ENCODE measurements at places on chromosomes 7 and 10. TPM values are rescaled to one million over a fixed set of nuclear protein-coding genes. Genes with fewer than 3 reads are reported as not detected.

DNA sequence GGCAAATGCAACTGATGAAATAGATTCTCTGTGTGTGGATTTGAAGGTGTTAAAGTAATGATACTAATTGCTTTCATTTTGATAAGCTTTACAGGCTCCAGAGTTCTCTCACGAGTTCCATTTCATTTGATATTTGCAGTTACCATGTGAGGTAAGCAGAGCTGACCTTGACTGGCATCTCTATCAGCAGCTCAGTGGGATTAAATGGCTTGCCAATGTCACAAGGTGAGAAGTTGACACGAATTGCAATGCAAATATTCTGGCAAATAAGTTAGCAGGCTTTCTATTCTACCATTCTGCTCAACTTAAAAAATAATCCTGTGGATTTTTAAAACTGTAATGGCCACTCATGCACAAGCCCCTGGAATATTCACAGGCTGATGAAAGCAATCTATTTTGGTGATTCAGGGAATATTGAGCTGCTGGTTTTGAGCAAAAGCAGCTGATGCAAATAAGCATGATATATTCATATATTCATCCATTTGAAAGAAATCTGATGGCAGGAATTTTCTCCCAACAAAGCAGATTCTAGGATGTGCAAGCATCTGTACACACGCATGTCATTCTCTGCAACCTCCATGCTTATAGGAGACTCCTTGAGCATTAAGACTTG, 64.5 kb upstream of the ANKRD1 start:
- DNase-seq: no peak

GRCh38 chr7:43645699-43646226, 62.9 kb downstream of the STK17A start:
- no peak for DNase-seq

The TCF7L2 gene
- 18.1 TPM for total RNA-seq

GRCh38 chr7:154409703-154410311, 357.6 kb downstream of the DPP6 start:
- DNase-seq: no peak

DNA sequence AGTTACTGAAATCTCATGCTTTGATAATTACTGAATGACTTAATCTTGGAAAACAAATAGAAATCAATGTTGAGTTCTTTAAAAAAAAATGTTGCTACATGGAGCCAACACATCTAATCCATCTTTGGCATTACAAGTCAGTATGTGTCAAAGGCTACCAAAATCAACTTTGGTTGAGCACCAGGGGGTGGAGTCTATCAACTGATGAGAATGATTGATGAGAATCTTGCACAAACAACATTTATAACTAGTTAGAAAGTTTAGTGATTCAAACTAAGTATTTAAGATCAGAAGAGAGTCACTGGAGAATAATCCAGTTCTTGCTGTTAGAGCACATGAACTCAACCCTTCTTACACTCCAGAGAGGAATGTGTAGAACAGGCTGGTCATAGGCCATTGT, 70.5 kb upstream of the LRRC17 start:
- DNase-seq: no peak

- no peak for DNase-seq
Measured at GRCh38 chr7:130921391-130922180, 187.6 kb upstream of the KLF14 start.

DNA sequence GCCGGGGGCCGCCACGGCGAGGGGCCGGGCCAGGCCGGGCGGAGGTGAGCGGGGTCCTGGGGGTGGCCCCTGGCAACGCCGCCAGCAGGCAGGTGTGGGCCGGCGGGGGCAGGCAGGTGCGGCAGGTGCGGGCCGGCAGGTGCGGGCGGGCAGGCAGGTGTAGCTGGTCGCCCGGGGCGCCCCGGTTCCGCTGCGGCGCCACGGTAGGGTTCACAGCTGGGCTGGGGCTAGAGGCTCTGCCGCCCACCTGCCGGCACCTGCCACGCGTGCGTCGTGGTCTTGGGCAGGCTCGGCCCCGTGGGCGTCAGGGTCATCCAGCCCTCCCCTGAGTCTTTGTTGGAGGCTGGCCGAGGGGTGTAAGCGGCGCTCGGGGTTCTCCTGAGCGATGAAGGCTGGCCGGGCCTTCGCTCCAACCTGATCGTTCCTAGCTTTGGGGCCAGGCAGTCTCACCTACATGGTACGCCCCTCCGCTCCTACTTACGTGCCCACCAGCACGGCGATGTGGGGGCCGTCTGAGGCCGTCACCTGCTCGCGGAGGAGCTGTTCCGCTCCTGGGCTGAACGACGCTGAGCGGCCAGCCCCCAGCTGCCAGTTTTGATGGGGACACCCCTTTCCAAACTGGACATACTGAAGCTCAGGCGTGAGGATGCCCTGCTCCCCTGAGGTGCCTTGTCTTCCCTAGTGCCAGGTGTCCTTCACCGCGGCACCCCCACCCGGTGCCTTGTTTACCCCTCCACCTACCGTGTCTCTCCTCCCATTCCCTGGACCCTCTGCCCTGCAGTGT, 493 bp downstream of the ZMIZ2 start:
- DNase-seq: no peak

DNA sequence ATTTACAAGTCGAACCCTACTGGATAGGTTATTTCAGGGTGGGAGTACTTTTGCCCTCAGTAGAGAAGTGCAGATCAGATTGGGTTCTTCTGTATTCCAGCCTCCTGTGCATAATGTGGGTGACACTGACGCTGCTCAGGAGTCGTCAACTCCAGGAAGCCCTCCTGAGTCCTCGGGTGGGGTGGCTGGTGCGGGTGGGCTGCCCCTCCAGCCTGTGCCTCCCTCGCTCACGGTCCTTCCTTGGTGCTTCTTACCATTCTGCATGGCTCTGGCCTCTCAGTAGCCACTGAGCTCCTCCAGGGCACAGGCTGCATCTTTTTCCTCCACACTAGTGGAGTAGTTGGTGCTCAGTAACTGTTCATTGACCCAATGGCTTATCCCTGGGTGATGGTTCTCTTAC, 4.3 kb downstream of the CDH23 start:
- DNase-seq: no peak

The GATA3 gene
- not detected for total RNA-seq

DNA sequence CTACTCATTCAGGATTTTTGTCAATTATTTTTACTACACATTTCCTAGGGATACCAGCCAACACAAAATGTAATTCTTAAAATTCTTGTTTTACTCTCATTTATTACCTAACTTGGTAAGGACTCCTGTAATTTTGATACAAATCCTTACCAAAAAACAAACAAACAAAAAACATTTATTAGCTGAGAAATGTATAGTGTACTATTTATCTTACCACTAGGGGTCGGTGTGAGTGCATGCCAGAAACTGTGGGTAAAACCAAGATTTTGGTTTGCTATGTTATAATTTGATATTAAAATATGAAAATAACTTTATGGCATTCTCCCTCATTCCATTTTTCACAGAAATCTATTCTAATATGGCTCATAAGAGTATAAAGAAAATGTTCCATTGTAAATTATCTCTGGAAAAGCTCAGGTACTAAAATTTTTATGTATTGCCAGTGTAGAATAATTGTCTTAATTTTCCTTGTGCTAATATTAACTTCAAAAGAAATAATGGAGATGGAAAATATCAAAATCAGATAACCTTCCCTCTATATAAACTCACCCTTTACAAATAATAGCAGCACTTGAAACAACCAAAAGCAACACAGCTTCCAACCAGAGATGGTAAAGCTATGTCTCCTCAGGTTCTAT, 290.8 kb upstream of the PCDH15 start:
- DNase-seq: no peak

DNA sequence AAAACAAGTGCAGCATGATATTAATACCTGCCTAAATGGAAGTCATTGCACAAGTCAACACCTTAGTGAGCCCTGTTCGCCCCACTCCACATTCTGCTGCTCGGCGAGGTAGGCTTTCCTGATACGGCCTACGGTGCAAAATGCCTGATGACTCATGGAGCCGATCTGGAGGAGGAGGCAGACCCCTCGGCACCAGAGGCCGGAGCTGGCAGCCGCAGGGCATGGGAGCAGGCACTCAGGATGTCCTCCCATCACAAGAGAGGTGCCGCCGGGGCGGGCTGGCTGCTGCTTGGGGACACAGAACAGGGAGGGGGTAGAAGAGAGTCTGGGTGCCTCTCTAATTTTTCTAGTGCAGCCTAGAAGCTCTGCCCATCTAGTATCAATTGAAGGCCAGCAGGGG, 418.5 kb upstream of the MGMT start:
- DNase-seq: no peak

The GNAT3 gene
- not detected for total RNA-seq

DNA sequence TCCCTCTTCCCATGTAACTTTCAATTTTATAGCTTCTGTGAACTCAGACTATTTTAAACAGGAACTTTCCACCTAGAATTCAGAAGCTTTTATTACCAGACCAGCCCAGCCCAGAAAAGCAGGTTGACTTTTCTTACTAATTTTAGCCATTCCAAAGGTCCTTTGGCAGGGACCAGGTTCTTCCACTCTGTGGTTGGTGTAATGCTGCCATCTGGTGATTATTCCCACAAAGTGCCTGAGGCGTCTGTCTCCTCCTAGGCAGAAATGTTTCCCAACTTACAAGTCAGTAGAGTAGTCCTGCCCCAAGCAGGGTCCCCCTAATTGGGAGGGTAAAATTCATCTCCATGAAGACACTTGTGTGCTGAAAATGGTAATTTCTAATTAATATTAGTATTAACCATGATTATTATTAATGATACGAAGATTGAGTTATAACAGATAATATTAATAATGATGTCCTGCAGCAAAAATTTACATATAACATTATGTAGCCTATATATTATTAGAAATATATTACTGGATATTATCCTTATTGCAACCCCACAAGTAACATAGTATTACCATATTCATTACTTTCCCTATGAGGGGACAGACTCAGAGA, 53.0 kb upstream of the PPP1R17 start:
- peak; percentile 21 for DNase-seq

DNA sequence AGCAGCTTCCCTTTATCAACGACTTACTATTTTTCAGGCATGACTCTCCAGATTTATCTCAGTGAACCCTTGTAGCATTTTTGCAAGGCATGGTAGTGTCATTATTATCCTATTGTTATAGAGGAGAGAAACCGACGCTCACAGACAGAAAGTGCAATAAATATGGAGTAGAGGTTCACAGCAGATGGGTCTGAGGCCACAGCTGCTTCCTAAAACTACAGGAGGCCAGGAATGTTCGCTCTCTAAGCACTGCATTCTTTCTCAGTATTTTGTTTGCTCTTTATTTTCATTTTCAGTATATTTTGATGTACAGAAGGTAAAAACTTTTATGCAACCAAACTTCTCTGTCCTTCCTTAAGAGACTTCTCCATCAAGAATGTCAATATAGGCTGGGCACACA, 4.5 kb upstream of the AEBP1 start:
- no peak for DNase-seq

DNA sequence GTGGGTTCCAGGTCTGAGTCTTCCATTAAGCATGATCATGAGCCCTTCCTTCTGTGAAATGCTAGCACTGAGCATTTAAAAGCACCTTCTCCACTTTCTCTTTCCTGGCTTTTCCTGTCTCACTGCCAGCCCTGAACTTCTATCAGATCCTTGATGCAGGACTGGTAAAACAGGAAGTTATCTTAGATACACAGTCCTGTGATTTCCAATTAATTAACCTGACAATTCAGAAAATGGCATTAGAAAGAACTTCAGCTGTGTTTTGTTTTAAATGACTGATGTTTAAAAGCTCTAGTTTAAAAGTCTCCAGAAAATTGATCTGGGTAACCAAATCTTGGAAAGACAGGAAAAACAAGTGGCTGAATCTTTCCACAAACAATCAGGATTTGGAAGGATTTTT, 79.0 kb upstream of the MACROH2A2 start:
- DNase-seq: no peak

The POLR2J gene
- 58.3 TPM for total RNA-seq

The LRRC18 gene
- not detected for total RNA-seq

The LBX1 gene
- total RNA-seq: not detected

- DNase-seq: no peak
Measured at GRCh38 chr10:121357401-121357800, 240.8 kb downstream of the FGFR2 start.

- peak; percentile 88 for DNase-seq
Measured at GRCh38 chr7:50502001-50502684, 52.0 kb upstream of the FIGNL1 start.

DNA sequence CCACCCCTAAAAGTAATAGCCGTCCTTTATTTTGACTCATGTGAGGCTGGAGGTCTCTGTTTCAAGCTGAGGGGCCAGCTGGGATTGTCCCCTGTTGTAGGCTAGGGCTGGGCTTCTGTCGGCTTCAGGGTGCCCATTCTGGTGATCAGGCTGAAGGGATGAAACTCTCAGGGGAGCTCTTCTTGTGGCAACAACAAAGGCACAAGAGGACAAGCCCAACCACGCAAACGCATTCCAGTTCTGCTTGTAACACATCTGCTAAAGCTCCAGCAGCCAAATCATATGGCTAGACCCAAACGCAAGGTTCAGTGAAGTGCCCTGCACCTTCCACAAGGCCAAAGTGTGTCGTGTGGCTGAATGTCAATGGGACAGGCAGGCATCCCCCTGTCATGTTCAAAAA, 405.7 kb downstream of the INHBA start:
- DNase-seq: no peak

GRCh38 chr10:4063717-4064116, 278.7 kb upstream of the KLF6 start:
- DNase-seq: no peak

DNA sequence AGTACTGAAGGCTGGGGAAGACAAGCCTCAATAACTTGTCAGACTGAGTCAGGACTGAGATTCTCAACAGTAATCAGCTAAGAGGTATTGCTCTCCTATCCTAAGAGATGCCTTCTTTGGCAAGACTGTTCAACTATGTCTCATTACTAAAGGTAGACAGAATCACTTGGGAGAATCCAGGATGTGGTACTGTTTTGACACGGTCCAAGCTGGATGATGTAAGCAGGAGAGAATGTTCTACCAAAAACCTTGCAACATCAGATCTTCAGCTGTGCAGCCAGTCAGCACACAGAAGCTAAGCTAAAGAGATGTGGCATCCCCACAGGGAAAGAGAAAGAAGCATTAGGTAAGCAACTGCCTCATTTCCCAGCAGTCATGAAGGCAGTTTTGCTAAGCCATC, 391.4 kb downstream of the NRG3 start:
- DNase-seq: no peak

The ANKRD30A gene
- not detected for total RNA-seq

DNA sequence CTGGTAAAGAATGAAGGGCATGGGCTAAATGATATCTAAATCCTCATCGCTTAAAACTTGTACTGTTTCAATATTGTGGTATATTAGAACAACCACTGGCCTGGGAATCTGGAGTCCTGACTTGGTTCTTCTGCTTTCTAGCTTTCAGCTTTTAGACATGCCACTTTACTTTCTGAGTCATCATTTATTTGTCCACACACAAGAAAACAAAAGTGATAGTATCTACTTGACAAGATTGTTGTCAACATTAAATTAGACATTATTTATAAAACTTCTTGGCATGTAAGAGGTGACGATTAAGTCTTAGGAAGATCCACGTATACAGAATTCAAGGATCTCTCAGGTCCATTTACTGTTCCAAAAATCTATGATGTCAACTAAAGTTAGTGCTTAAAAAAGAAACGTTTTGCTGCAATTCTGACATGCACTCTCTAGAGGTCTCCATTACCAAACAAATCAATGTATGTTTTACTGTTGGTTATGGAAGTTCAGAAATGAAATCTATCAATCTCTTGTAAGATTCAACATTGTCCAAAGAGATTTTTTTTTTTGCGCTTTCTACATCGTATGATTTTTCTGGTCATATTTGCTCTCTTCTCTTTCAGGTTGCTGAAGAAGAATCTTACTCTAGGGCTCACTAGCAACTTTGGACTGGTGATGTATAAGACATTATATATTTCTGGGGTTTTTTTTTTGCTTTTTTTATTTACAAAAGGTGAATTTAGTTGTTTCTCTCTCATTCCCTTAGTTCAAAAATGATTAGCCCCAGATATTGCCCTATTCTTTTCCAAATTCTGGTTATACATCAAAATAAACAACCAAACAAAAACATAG, 53.6 kb upstream of the DYNC1I1 start:
- no peak for DNase-seq
